ENCODE measurements at places on chromosomes 2 and 18. TPM values are rescaled to one million over a fixed set of nuclear protein-coding genes. Genes with fewer than 3 reads are reported as not detected.

UGT1A4 gene
- total RNA-seq: not detected

CDH7 gene
- not detected for total RNA-seq

ALPP gene
- not detected for total RNA-seq

ZBTB14 gene
- total RNA-seq: 25.5 TPM

WDR7 gene
- total RNA-seq: 16.0 TPM

TTC31 gene
- 20.3 TPM for total RNA-seq

LYPD6 gene
- not detected for total RNA-seq

RGPD5 gene
- 35.4 TPM for total RNA-seq

MAIP1 gene
- total RNA-seq: 31.9 TPM

CIB4 gene
- total RNA-seq: not detected

CYTIP gene
- total RNA-seq: 520 TPM

AKAIN1 gene
- not detected for total RNA-seq

ADCYAP1 gene
- not detected for total RNA-seq

REG3A gene
- total RNA-seq: not detected

- DNase-seq: no peak
Observed at GRCh38 chr18:77074431-77074830, 58.2 kb downstream of the MBP start.

DNA sequence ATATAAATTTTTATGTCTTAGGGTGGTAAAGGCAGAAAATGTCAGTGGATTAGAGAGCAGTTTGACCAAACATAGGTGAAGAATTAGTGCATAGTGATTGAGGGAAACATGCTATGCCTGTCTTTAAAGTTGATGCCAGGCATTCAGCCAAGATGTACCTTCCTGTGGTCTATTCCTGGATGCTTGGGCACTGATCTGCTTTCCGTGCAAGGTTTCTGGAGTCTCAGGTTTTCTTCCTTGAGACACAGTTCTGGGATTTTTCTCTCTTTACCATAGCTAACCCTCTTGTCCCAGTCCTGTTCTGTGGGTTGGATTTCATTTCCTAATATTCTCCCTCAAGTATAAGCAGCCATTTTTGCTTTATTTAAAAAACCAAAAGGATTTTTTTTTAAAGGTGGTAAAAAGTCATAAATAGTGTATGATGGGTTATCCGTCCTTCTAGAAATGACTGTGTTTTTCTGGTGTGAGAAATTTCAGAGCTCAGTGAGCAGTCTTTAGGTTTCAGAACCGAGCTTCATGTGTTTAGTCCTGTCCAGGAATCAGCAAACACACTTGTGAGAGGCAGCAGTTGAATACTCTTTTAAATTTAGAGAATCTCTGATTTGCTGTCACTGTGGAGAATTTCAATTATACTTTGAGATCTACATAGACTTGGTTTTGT lies 43.0 kb upstream of the CYBRD1 start:
- no peak for DNase-seq

- no peak for DNase-seq
Observed at GRCh38 chr2:177551989-177552421, 159.4 kb downstream of the AGPS start.

GRCh38 chr2:191428141-191428540 lies 182.9 kb downstream of the MYO1B start:
- DNase-seq: no peak

GRCh38 chr18:59620381-59620780 lies 76.8 kb downstream of the CCBE1 start:
- no peak for DNase-seq

DNA sequence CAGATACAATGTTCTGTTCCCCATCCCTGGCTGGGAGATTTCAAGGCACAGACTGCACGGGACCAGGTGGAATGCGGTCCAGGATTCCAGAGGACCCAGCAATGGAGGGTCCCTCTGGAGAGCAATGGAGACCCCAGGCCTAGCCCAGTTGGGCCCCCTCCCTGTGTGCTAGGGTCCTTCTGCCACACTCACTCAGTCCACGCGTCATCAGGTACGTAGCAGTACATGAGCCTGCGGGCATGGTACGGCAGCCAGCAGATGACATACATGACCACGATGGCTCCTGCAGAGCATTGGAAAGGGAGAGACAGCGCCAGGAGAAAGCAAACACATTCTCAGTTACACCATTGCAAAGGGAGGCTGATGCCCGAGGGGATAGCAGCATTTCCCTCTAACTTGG lies 10.1 kb downstream of the NTSR2 start:
- DNase-seq: no peak

DNA sequence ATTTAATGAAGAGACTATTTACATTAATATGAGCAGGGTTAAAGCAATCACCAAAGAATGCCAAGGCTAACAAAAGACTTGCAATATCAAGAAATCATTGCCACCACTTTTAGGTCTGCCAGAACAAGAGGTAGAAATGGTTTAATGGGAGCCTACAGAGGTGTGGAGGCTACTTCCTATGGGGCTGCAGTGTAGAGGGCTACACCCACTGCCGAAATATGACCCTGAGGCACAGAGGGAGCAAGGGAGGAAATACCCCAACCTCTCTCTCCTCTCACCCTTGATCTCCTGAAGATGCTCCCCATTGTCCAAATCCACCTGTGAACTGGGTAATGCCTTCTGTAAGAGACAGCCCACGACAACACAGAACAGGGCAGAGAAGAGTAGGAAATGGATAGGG lies 315.4 kb downstream of the SMAD2 start:
- DNase-seq: no peak

- DNase-seq: no peak
Observed at GRCh38 chr2:204977914-204978313, 432.6 kb downstream of the PARD3B start.

DNA sequence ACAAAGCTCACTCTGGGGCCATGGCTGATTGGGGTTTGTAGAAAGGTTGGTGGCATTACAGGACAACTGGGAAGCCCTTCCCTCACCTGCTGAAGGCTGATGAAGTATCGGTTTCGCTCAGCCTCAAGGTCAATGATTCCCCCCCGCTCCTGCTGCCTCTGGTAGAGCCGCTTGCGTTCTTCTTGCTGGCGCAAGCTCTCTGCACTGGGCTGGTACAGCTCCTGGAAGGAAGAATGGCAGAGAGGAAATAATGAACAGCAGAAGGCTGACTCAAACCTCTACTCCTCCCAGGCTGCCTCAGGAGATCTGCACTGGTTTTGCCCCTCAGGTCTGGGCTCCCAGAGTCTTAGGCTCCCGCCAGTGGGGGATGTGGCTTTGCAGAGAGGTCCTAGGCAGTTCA lies 5.2 kb downstream of the BCS1L start:
- no peak for DNase-seq

GRCh38 chr2:9335322-9335832 lies 88.0 kb downstream of the ITGB1BP1 start:
- no peak for DNase-seq

DNA sequence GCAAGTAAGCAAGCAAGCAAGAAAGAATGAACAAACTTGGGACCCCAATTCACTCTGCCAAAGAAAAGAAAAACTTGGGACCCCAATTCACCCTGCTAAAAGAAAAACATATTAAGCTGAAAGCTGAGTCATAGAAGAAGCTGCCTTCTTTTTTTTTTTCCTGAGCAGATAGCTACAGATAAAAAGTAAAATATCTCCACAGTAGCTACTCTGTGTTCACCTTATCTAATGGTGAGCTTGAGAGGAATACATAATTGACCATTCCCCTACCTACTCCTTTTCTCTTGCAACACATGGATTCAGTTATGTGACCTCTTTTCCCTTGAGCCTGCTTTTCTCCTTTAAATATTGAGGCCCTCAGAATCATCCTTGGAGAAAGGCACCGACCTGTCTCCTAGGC lies 63.0 kb downstream of the MCFD2 start:
- no peak for DNase-seq

- no peak for DNase-seq
Observed at GRCh38 chr2:7598402-7598801, 681.2 kb downstream of the RNF144A start.

DNA sequence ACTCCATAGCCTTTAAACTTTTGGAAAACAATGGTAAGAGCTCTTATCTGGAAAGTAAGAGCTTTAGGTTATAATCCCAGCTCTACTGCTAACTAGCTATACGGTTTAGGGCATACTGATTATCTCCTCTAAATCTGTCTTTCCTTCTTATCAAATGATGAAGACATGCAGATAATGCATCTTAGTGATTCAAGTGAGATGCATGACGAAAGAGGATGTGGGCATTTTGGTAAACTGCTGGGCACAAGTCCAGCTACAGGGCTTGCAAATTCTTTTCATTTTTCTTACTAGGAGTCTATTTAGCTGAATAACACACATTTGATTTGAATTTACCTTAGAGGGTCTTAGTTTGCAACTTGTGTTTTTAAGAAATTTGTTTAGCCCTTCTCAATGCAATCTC lies 1604.8 kb upstream of the ZEB2 start:
- DNase-seq: no peak

GRCh38 chr2:178891265-178891958 lies 84.2 kb upstream of the TTN start:
- peak; percentile 83 for DNase-seq

- DNase-seq: no peak
Observed at GRCh38 chr2:24016853-24017703, 7.2 kb downstream of the MFSD2B start.

DNA sequence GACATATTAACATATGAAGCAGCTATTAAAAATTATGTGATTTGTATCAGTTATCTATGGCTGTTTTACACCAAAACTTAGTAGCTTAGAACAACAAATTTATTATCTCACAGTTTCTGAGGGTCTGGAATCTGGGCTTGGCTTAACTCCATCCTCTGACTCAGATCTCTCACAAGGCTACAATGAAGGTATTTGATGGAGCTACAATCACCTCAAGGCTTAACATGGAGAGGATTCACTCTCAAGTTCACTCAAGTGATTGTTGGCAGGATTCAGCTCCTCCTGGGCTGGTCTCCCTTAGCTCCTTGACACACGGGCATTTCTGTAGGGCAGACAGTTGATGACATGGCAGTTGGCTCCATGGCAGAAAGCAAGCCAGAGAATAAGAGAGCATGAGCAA lies 133.0 kb upstream of the SLC14A2 start:
- DNase-seq: no peak

DNA sequence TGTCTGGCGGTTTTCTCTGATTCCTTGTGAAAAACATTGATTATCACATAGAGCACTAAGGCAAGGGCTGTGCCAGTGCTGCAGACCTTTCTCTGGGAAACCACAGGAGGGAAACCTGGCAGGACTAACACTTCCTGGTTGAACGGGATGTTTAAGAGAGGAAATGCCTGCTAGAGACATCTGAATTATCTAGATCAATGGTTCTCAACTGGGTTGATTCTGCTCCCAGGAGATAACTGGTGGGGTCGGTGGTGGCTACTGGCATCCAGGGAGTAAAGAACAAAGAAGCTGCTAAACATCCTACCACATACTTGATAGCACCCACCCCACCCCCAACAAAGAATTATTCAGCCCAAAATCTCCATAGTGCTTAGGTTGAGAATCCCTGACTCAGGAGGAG lies 37.5 kb downstream of the DDX18 start:
- no peak for DNase-seq

DNA sequence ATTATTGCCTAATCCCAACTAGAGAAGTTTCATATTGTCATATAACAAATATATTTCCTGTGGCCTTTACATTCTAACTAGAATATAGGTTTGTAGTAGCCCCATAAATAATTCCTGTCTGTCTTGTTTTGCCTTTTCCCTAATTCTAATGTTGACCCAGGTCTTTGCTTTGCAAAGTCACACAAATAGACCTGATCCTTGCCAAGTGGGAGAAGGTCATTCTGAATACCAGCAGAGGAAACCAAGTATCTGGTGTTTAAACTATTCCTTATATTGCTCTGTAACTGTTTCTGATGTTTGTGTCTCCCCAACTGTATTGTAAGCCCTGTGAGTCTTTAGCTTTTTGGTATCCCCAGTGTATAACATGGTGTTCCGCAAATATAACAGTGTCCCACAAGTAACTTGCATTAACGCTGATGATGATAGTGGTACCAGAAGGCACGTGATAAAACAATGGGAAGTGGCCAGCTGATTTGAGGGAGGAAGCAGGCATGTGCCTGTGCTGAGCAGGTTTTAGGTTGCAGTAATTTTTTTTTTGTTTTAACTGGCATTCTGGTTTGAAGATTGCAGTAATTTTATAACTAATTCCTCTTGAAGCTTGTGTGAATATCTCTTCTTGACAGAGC lies 11.1 kb downstream of the HADHB start:
- DNase-seq: no peak

DNA sequence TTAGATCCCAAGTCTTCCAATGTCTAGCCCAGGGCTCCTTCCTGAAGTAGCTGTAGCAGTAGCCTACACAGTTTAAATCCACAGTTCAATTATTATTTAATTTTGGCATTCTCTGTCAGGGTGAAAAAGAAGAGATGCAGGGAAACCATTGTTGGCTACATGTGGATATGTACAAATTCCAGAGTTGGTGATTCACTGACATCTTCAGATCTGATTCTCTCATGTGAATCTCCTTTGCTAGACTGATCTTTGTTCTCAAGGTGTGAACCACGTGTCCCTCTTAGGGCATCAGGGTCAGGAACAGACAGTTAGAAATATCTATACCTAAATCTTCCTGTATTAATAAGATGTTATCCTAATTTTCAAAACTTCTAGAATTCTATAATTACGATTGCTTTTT lies 36.7 kb downstream of the ADCYAP1 start:
- no peak for DNase-seq

DNA sequence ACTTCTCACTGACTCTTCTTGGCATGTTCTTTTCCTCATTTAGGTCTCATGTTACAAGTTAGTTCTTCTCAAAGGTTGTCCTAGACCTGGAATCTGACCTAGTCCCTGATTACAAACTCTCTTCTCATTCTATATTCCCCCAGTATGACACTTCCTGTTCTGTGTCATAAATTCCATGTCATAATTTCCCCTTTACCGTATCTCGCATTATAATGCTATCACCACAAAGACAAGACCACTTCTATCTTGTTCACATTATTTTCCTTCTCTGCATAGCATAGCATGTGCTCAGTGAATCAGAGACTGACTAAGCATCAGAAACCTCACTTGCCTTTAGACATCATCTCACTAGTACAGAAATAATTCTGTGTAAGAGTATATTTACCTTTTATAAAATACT lies 63.6 kb upstream of the CAVIN2 start:
- DNase-seq: no peak

DNA sequence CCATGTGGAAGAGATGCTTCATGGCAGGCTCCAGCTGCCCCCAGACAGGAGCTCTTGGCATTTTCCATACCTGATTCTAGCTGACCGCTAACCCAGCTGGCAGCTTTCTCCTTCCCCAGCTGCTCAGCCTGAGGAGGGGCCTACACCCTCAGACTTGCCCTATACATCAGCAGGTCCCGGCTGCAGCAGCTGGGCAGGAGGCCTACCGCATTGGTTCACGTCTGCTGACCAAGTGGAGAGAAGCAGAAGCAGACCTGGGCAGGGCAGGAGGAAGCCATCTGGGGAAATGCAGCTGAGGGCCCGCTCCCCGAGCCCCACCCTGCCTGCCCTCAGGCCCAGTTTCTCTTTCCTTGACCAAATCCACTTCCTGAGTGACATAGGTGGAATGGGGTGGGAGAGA lies 50.7 kb downstream of the LBH start:
- DNase-seq: no peak

DNA sequence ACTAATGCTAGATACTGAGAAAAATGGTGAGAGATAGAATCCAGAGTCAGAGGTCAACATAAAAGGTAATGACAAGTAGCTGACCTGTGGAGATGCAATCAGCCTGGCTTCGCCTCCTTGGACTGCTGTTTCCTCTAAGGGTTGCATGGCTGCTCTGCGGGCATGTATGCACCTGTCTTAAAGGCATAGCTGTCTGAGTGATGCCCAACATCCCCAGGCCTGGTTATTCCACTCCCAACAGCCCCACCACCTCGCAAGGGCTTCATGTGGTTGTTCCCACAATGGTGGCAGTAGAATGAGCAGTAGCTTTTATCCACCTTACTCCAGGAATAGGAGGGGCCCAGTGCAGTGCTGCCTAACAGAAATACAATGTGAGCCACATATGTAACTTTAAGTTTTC lies 69.7 kb upstream of the ALK start:
- no peak for DNase-seq

GRCh38 chr2:54194761-54195750 lies 61.0 kb downstream of the TSPYL6 start:
- DNase-seq: no peak

All from activated CD8-positive, alpha-beta T cell treated with anti-CD3 and anti-CD28 coated beads for 36 hours (primary cell).